Activated B cell treated with CpG ODN at 0.5 μM for 24 hours (primary cell): ENCODE measurements at places on chromosomes 12 and 14.

- no peak for DNase-seq
Observed at GRCh38 chr12:12240662-12241340, 26.0 kb downstream of the LRP6 start.

DNA sequence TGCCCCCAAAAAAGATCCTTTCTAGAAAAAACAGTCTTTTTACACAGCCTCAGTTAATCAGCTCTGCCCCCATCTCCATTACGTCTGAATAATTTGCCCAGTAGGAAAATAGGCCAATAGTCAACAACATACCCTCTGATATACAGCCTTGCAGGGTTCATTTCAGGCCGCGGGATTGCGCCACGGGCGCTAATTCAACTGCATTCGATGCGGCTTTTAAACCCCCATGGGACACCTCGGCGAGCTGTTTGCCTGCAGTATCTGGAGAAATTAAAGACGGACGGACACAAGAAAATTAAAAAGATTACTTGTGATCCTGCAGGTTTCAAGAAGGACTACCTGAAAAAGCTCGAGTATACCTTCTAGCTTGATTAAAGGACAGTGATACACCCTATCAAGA, 36.1 kb downstream of the ERP29 start:
- DNase-seq: no peak

DNA sequence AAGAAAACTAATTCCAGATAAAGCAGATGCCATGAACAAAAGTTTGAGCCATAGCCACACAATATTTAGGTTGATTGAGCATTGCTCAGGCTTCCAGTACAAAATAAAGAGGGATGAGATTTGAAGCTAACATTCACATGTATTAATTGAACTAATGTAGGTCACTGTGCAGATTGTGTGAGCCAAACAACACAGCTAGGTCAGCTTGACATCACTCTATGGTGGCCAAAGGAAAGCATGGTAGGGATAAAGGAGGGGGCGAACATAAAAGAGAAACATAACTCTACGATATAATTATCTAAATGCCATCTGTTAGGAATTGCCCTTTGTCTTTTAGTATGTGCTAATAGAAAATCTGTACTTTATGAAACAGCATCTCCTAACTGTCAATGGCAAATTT, 477.7 kb upstream of the SYT1 start:
- no peak for DNase-seq

DNA sequence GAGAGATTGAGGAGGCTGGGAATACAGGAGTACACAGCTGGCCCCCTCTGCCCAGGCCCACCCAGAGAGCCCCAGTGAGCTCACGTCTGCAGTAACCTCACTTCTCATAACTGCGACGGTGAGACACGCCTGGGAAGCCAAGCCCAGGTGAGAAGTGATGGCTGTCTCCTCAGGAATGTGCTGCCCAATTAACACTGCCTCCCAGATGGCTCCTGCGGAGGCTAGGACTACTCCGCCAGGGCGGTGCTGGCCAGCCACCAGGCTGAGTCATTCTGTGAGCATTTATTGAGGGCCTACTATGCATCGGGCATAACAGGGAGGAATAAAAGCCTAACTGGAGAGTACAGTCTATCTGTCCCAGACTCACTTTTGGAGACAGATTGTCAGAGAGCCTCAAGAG, 9.3 kb upstream of the TMEM106C start:
- no peak for DNase-seq

DNA sequence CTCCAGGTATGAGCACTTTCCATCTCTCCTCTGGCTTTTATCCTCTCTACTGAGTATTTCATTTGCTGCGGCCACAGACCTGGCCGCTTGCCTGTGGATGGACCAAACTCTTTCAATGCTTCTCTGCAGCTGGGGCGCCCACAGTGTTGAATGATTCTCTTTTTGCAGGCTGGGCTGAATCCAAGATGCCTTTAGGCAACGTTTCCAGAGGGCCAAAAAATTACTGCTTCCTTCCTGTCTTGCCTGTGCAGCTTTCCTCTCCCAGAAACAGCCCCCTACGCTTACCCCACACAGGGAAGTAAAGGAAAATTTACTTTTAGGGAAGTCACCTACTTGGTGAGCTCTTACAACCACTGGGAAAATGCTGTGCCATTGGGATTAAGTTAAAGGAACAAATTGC, 55.6 kb upstream of the JDP2 start:
- DNase-seq: no peak

DNA sequence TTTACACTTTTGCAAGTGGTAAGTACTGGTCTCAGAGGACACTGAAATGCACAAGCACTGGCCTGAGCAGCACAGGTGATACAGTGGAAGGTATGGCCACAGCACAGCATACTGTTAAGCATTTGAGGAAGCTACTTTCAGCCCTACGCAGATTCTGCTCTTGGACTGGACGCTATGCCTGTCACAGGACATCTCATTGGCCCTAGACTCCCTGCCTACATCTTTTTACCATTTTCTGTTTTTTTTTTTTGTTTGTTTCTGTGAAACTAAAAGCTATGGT, 144.2 kb upstream of the ABCD2 start:
- DNase-seq: no peak
